ENCODE measurements at places on chromosomes 2 and 18.

GRCh38 chr2:162126527-162126926 is 25.5 kb downstream of the GCG start:
- DNase-seq, result no peak

GRCh38 chr2:185215497-185215896 is 523.1 kb upstream of the FSIP2 start:
- DNase-seq, result no peak

GRCh38 chr2:132774189-132774588 is 104.2 kb upstream of the LYPD1 start:
- no peak for DNase-seq

- DNase-seq, result no peak
These were observed 68.7 kb upstream of the ACSL3 start for GRCh38 chr2:222792001-222792611.
